ENCODE measurements at places on chromosomes 4 and X. TPM values are rescaled to one million over a fixed set of nuclear protein-coding genes. Genes with fewer than 3 reads are reported as not detected.

DNA sequence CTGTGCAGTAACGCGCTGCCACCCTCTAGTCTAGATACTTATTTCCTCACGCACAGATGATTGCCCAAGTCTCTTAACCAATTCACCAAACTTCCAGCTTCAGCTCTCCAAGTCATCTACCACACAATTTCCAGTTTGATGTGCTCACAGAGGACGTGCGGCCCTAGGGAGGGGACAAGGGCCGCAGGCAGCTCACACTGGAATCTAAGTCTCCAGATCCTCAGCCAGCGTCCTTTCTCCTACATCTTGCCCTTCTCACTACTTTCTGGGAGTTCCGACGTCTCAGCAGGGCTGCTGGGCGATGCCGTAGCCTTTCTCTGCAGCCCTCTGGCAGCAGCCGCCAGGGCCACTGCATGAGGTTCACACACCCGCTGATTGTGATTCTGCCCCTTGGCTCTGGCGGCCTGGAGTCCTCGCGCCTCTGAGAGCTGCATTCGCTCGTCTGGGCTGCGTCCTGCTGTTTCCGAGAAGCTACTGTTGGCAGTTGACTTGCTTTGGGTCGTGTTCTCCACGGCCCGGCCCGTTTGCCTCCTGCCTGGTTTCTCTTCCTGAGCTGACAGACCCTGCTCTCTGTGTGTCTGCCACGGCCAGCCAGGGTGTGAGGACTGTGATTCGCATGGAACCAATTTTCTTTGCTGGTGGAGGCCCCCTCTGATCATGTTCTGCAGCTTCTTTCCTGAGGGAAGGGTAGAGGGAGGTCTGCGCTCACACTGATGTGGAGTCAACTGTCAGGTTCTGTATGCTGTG, 14.1 kb upstream of the TMEM131L start:
- no peak for DNase-seq

- DNase-seq: peak; percentile 23
Observed at GRCh38 chrX:38232079-38232686, 11.5 kb upstream of the SRPX start.

DNA sequence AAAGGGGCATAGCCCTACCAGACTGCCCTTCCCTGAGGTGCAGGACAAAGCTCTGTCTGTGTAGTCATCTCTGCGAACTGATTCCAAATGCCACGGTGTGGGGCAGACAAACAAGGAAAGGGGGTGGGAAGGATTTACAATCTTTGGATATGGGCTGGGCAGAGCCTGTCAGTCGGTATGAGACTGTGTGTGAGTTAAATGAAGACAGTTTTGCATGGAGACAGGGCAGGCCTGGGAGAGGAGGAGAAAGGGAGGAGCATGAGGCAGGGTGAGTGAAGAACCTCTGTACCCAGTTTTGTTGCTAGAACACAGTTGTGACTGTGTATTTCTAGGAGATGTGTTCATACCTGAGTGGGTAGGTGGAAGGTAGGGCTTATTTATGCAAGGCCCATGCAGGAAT, 59.4 kb upstream of the MSN start:
- no peak for DNase-seq

DNA sequence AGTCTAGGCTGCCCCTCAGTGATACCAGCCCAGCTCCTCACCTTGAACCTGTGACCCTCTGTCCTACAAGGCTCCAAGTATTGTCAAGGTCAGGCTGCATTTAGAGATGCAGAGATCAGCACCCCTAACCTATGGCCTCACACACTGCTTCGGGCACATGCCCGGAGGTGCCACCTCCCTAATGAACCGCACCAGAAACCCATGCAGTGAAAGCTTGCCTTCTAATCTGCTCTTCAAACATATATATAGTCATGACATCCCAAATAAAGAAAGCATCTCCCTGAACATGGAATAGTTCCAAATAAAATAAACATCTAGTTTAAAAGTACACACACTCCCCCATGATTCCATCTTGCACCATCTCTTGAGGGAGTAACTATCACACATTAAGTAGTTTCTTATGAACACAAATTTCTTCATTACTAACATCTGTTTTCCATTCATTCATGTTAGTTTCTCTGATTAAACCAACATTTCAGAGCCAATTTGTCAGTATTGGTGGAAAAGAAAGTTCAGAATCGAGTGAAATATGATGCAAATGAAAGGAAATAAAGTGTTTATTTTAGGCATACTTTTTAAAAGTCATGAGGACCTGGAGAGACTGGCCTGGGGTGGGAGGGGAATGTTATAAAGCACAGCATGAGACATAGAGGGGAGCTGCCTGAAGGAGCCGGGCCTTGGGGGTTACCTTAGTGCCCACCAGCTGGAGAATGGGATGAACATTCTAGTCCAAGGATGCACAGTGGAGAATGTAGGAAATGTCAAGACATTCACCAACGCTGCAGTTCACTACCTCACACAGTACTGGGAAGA, 19.2 kb downstream of the CC2D2A start:
- DNase-seq: no peak

GRCh38 chr4:15719506-15719905, 16.6 kb downstream of the BST1 start:
- no peak for DNase-seq

GRCh38 chrX:2311501-2311900, 189.3 kb downstream of the DHRSX start:
- DNase-seq: peak; percentile 18

GRCh38 chr4:137819964-137820383, 287.7 kb upstream of the PCDH18 start:
- peak; percentile 63 for DNase-seq

GRCh38 chrX:29187264-29187663, 600.0 kb downstream of the IL1RAPL1 start:
- no peak for DNase-seq

DNA sequence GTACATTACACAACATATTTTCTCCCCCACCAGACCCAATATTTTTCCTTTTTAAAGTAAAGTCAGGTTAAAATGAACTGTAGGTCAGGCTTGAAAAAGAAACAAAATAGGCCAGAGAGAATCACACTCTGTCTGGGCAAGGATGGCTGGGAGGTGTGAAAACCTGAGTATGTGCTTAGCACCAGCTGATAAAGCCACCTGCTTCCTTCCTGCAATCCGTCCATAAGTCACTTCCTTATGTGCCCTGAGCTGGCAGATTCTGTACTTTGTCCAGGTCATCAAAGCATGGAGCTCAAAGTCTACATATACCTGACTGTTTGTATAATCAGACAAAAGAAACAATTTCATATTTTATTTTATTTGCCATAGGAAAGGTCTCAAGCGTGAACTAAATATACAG, 37.7 kb downstream of the ANTXR2 start:
- DNase-seq: no peak

- no peak for DNase-seq
Observed at GRCh38 chrX:16138108-16138427, 14.7 kb downstream of the GRPR start.

- DNase-seq: no peak
Observed at GRCh38 chr4:169236078-169236477, 34.7 kb downstream of the SH3RF1 start.

DNA sequence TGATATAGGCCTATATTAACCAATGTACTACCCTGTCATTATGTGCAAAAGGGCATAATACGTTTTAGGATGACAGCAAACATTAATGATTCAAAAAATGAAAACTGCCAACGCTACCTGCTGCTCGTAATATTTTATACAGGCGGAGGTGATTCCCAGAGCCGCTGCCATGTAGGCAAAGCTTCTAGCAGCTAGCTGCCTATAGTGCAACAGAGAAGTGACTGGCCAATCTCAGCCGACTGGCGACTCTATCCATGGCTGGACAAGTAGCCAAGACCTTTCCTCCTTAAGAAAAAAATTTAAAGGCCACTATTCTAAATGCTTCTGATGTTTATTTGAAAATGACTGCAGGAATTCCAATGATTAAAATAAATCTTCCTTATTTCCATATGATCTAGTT, 1.9 kb downstream of the PPARGC1A start:
- no peak for DNase-seq

DNA sequence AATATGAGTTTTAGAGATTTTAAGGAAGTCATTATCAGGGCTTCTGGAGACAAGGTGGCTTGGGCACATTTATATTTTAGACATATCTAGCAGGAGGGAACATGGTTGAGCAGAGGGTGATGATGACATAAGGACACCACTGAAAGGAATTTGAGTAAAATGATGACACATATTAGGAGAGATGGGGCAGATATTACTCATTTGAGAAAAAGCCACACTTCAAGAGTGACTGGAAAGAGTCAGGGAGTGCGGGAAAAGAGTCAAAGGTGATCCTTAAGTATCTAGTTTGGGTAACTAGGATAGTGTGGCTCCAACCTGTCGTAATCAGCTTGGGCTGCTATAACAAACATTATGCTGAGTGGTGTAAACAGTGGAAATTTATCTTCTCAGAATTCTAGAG, 377.7 kb downstream of the PACRGL start:
- DNase-seq: no peak

- no peak for DNase-seq
Observed at GRCh38 chr4:143285696-143286437, 50.8 kb upstream of the GAB1 start.

- DNase-seq: no peak
Observed at GRCh38 chr4:42655269-42655637, 1.7 kb downstream of the ATP8A1 start.

DNA sequence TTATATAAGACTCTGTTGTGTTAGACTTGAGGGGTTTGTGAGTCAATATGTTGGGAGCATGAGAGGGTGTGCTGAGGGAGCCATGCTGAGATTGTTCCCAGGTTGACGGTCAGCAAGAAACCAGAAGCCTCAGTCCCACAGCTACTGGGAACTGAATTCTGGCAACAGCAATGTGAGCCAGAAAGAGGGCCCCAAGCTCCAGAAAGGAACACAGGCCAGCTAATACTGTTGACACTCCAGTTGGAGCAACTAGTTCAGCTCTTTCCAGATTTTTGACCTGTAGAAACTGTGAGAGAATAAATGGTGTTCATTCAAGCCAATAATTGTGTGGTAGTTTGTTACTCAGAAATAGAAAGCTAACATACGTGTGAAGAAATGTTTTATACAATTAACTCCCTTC, 17.1 kb downstream of the ADH1A start:
- DNase-seq: no peak

GRCh38 chr4:40808926-40809457, 59.2 kb downstream of the NSUN7 start:
- DNase-seq: no peak

GRCh38 chr4:170413951-170414350, 324.2 kb upstream of the AADAT start:
- no peak for DNase-seq

- DNase-seq: peak; percentile 13
Observed at GRCh38 chr4:55947254-55947882, 1.4 kb upstream of the CEP135 start.

- DNase-seq: no peak
Observed at GRCh38 chr4:172369471-172369959, 556.3 kb downstream of the GALNTL6 start.

GRCh38 chr4:947491-947971, 15.3 kb downstream of the TMEM175 start:
- DNase-seq: no peak

DNA sequence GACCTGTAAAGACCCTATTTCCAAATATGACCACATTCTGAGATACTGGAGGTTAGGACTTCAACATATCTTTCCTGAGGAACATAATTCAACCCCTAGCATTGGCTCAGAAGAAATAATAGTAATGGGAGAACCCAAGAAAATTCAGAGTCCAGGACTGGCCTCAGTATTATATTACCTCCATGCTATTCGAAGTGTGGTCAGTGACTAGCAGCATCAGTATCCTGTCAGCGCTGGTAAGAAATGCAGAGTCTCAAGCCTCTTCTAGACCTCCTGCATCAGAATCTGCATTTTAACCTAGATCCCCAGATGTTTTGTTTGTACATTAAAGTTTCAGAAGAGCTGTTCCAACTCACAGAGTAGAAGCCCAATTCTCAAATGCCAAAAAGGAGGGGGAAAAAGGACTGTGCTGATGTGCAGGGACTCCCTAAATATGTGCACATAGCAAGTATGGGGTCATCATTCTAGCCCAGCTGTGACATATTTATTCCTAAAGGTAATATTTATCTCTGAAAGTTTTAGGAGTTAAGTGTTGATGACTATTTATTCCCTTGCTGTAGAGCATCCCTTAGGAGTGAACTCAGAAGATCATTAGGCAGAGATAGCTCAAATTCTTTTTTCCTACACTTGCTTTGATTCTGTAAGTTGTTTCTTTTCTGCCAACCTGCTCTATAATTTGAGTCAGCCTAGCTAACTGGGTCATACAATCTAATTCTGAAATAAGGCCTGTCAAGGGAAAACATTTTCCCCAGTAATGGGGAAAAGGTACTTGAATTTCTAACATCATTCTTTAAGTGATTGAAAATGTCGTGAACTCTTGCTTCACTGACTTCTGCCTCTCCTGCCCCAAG, 361.9 kb downstream of the ARHGAP24 start:
- no peak for DNase-seq

DNA sequence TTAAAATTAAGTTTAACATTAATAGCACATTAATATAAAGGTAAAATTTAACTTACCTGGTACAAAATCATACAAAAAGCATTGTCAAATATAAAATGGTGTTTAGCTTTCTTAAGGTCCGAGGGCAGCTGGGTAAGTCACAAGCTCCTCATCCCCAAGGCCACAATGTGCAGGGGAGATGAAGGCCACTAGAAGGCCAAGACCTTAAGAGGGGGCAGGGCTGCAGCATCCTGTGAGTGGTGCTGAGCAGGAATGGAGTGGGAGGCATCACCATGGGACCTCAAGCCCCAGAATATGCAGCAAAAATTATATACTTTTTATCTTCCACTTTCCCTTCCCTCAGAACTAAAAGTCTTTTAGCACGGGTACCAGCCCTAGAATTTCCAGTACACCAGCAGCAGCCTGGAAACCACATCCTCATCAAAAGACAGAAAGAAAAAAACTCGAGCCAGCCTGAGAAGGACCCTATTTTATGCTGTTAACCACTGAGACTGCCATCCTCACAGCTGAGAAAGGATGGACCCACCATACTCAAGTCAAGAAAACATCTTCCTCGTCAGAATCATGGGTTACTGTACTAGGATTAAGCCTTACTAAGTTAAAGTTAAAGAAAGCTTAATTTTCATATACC, 13.0 kb upstream of the RHOXF2 start:
- no peak for DNase-seq

Gene HTR2C
- not detected for total RNA-seq

Gene FAM47A
- total RNA-seq: not detected

Gene GPR50
- not detected for total RNA-seq

Gene GRXCR1
- total RNA-seq: not detected

Gene HOPX
- total RNA-seq: 1.2 TPM

Gene ARMCX4
- 5.5 TPM for total RNA-seq

Gene IL13RA1
- total RNA-seq: 57.3 TPM

Gene DRD5
- total RNA-seq: not detected

Gene FAM9B
- not detected for total RNA-seq

Gene IL15
- 20.1 TPM for total RNA-seq

Gene TMEM144
- total RNA-seq: 8.5 TPM

Gene SLC16A2
- 19.5 TPM for total RNA-seq

Gene QDPR
- total RNA-seq: 19.3 TPM

Gene CXCR3
- not detected for total RNA-seq

Gene AWAT2
- not detected for total RNA-seq

Gene POU4F2
- not detected for total RNA-seq

Gene TCP11X2
- total RNA-seq: not detected

Gene CSAG2
- total RNA-seq: not detected

Measured in renal cortical epithelial cell (primary cell).